ENCODE measurements at places on chromosomes 1 and 21.

DNA sequence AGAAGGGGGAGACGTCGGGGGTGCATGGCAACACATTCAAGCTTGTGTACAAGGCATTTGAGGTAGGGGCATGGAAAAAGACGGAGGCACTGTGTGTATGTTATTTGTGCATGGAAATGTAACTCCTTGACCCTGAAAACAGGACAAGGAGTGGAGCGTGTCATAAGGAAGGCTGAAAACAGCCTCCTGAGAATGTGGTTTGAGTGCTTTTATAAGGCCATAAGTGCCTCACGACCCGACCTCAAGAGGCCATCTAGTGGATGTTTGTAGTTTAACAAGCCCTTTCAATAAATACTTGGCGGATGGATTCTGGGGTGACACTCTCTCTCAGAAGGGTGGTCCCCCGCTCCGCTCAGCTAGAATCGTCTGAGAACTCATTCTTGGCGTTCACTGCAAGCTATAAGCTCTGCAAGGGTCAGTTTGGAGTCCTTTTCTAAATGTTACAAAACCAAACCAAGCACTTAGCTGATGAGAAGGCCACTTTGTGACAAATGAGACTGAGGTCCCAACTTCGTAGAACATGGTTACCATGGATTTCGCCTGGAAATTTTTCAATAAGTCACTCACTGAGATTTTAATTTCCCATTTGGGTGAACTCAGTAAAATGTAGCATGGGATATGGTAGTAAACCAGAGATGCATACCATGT is 38.8 kb upstream of the CLCA4 start:
- DNase-seq: no peak

- no peak for DNase-seq
Observed at GRCh38 chr1:92411511-92411910, 75.2 kb downstream of the GFI1 start.

DNA sequence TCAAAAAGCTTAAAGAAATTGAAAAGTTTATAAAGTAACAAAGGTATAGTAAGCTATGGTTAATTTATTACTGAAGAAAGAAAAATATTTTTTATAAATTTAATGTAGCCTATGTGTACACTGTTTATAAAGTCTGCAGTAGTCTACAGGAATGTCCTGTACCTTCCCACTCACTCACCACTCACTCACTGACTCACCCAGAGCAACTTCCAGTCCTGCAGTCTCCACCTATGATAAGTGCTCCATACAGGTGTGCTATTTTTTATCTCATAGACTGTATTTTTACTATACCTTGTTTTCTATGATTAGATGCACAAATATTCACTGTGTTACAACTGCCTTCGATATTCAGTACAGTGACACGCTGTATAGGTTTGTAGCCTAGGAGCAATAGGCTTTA is 106.6 kb downstream of the NR5A2 start:
- no peak for DNase-seq

DNA sequence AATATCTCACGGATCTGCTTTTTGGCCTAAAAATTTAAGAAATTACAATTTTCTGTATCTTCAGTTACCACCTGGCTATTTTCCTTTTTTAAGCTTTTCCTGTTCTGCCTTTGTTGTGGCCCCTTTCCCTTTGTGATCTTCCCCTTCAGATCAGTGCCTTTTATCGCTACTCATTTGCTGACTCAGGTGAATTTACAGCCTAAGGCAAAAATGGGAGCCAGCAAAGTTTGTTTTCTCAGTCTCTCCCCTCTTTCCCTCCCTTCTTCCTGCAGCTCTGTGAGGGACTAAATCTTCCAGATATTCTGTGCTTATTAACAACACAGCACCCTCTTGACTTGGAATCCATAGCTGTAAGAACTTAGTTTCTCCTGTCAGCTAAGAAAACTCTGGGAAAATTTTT is 5.3 kb upstream of the PRRC2C start:
- no peak for DNase-seq

- no peak for DNase-seq
Observed at GRCh38 chr1:170730438-170730837, 66.5 kb downstream of the PRRX1 start.
